Naive thymus-derived CD4-positive, alpha-beta T cell (primary cell): ENCODE measurements at places on chromosomes 6 and 20. TPM values are rescaled to one million over a fixed set of nuclear protein-coding genes. Genes with fewer than 3 reads are reported as not detected.
A peak's percentile ranks its signal among the peaks of the same experiment; 100 is the strongest.

DNA sequence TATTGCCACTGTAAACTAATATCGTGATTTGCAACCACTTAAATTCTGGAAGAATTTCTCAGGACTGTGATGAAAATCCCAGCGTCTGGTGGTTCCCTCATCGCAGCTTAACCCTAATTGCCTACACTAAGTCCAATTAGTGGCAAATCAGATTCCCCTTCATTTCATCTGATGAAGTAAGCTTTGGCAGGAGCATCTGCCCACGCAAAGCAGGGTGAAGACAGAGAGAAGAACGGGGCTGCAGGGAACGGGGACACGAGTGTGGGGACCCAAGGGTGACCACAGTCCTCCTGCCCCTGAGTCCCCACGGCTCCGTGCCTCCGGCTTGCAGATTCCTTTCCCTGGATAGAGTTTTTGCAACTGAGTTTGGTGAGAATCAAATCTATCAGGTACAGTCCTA, 159.5 kb downstream of the LY86 start:
- no peaks in the 10 kb centered on the region for H3K27me3 ChIP-seq
- no peaks in the 10 kb centered on the region for H3K36me3 ChIP-seq
- no peak overlapping the region for H3K4me3 ChIP-seq

GRCh38 chr6:150535151-150535804, 64.4 kb upstream of the PLEKHG1 start:
- H3K27me3 ChIP-seq, result no peaks in the 10 kb centered on the region
- H3K27ac ChIP-seq, result no peak overlapping the region
- no peaks in the 10 kb centered on the region for H3K36me3 ChIP-seq
- H3K4me3 ChIP-seq, result no peak overlapping the region

- H3K4me3 ChIP-seq, result no peak overlapping the region
- no peaks in the 10 kb centered on the region for H3K27me3 ChIP-seq
- no peak for DNase-seq
- H3K27ac ChIP-seq, result no peak overlapping the region
Observed at GRCh38 chr6:155181498-155181897, 82.3 kb upstream of the CLDN20 start.

DNA sequence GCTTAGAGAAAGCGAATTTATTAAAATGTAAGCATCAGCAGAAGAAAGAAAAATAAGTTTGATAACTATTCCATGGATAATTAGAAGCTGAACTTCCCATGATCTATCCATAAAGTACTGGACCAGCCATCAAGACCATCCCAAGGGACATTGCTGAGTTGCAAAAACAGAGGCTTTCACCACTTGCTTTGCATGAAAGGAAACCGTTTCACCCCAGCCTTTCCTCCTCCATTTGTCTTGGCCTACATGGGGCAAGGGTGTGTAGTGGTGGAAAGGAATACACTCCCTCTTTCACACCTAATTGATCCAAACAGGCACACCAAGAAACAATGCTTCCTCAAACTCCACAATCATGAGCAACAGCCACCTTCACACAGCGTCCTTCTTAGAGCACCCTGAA, 10.4 kb downstream of the HIVEP2 start:
- H3K27me3 ChIP-seq, result no peaks in the 10 kb centered on the region
- H3K36me3 ChIP-seq, result no peaks in the 10 kb centered on the region
- no peak overlapping the region for H3K4me3 ChIP-seq
- H3K4me1 ChIP-seq, result peaks cover 66% of the 10 kb centered on the region
- peak overlapping the region; percentile 59 for H3K27ac ChIP-seq
- DNase-seq, result no peak

- H3K4me3 ChIP-seq, result no peak overlapping the region
- no peaks in the 10 kb centered on the region for H3K4me1 ChIP-seq
- no peaks in the 10 kb centered on the region for H3K36me3 ChIP-seq
- DNase-seq, result no peak
Observed at GRCh38 chr20:37976887-37977286, 56.4 kb downstream of the TTI1 start.

DNA sequence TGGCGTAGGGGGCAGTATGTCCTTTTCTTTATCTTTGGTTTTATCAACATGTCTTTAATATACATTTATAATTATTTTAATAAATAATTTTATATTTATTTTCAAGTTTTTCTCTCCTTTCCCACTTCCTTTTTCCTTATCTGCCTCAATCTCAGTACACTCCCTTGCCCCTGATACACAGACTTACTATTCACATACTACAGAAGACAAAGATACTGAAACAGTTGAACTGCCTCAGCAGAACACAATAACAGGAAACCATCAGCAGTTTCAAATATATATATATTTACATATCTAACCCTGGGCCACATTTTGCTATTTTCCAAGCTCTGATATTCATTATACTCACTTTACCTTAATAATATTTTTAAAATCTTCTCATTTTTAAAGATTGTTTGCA, 19.8 kb downstream of the IBTK start:
- H3K27me3 ChIP-seq, result no peaks in the 10 kb centered on the region
- no peak for DNase-seq
- no peak overlapping the region for H3K4me3 ChIP-seq
- peaks cover 30% of the 10 kb centered on the region for H3K36me3 ChIP-seq
- H3K4me1 ChIP-seq, result no peaks in the 10 kb centered on the region

GRCh38 chr6:57165080-57165479, 7.0 kb upstream of the BAG2 start:
- DNase-seq, result no peak
- H3K4me3 ChIP-seq, result no peak overlapping the region
- no peaks in the 10 kb centered on the region for H3K36me3 ChIP-seq
- H3K4me1 ChIP-seq, result no peaks in the 10 kb centered on the region
- H3K27me3 ChIP-seq, result no peaks in the 10 kb centered on the region

DNA sequence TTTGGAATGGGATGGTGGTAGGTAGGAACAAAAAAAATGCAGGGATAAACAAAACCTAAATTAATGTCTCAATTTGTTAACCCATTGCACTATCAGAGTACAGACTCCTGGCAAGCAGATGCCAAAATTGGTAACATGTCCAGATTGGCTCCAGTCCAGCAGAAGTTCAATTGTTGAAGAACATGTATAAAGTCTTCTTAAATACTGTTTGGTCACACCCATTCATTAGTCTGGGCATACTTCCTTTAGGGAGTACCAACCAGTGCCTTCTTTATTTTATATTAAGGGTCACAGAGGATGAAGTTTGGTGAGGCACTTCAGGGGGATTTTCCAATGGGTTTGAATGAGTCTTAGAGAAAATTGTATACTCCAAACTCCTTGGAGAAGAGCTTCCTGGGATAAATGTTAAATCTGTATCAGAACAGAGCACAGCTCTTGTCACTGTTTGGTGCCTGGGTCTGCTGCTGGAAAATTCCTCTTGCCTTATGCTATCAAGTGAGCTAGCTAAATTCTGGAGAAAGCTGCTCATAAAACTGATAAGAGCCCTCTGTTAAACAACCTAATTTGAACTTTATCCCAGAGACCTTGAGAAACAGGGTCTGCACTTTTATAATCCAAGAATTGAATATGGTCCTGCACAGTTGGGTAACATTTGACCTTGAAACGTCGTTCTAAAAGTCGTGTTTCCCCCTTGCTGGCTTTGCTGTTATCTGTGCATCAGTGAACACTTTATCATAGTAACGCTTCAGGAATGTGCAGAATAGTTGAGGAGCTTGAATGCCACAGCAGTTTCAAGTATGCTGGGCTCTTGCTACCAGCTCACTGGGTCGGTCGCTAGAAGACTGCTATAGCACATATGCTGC, 334.1 kb upstream of the CITED2 start:
- H3K27me3 ChIP-seq, result no peaks in the 10 kb centered on the region
- H3K36me3 ChIP-seq, result no peaks in the 10 kb centered on the region
- no peak for DNase-seq
- no peak overlapping the region for H3K27ac ChIP-seq
- no peaks in the 10 kb centered on the region for H3K4me1 ChIP-seq
- no peak overlapping the region for H3K4me3 ChIP-seq

GRCh38 chr20:53677447-53678314, 84.0 kb upstream of the ZNF217 start:
- H3K4me3 ChIP-seq, result peak overlapping the region; percentile 18
- DNase-seq, result no peak
- no peaks in the 10 kb centered on the region for H3K27me3 ChIP-seq
- peak overlapping the region; percentile 51 for H3K27ac ChIP-seq

DNA sequence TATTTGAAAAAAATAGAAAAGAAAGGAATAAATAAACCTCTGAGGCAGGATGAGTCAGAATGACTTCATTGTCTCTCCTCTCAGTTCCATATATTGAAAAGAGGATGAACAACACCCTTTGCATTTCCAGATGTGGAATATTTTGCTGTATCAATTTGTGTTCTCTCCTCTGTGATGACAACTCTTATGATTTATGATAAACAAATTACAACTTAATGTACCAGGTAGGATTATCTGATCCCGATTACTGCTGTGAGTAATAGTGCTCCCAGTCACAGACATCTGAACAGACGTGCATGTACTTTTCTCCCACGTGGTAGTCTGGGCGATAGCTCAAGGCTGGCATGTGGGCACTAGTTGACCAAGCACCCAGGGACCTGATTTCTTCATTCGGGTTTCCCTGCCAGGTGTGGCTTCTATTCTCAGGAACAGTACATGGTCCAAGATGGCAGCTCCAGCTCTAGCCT, 142.1 kb upstream of the SULF2 start:
- no peaks in the 10 kb centered on the region for H3K4me1 ChIP-seq
- no peaks in the 10 kb centered on the region for H3K36me3 ChIP-seq
- H3K27ac ChIP-seq, result no peak overlapping the region
- no peak overlapping the region for H3K4me3 ChIP-seq

DNA sequence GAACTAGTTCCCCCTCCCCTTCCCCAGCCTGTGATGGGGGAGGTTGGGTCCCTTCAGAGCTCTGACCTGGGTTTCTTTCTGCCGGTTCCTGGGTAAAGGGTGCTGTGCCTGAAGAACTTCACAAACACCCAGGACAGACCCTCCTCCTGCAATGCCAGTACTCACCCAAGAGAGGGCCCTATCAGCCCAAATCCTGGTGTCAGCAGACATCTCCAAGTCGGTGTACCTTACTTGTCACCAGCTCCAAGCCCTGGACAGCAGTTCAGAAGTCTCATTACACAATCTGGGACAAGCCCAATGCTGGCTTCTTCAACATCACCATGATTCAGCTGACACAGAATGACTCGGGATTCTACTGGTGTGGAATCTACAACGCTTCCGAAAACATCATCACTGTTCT, 467 bp downstream of the TREML4 start:
- no peak for DNase-seq
- no peaks in the 10 kb centered on the region for H3K4me1 ChIP-seq
- H3K4me3 ChIP-seq, result no peak overlapping the region
- H3K27ac ChIP-seq, result no peak overlapping the region

The KIF13A gene
- total RNA-seq, result 21.0 TPM

The HLA-DRA gene
- total RNA-seq, result 679 TPM

The TMEM244 gene
- total RNA-seq, result not detected

The TAGAP gene
- 81.6 TPM for total RNA-seq

The SEMG1 gene
- not detected for total RNA-seq

The THBD gene
- total RNA-seq, result 14.6 TPM

The TRIM31 gene
- not detected for total RNA-seq

The MUC22 gene
- not detected for total RNA-seq
